Pulmonary artery endothelial cell (primary cell): ENCODE measurements at places on chromosomes 4 and X. TPM values are rescaled to one million over a fixed set of nuclear protein-coding genes. Genes with fewer than 3 reads are reported as not detected.

- no peak for DNase-seq
These were observed 732.6 kb upstream of the LCORL start for GRCh38 chr4:18754180-18754579.

DNA sequence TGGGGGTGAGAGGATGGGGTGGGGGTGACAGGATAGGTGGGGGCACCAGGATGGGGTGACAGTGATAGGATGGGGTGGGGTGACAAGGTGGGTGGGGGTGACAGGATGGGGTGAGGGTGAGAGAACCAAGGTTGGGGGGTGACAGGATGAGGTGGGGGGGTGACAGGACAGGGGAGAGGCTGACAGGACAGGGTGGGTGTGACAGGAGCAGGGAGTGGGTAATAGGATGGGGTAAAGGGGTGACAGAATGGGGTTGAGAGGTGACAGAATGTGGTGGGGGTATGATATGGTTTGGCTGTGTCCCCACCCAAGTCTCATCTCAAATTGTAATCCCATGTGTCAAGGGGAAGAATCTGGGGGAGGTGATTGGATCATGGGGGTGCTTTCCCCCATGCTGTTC is 26.0 kb downstream of the RNF212 start:
- no peak for DNase-seq

- no peak for DNase-seq
These were observed 551.2 kb upstream of the PABPC5 start for GRCh38 chrX:90883479-90883878.

PRKG2 gene
- total RNA-seq = not detected in 2 replicates

GJB1 gene
- total RNA-seq = not detected in 2 replicates

ZNF157 gene
- total RNA-seq = not detected in 2 replicates

- no peak for DNase-seq
These were observed 271.4 kb downstream of the KCNIP4 start for GRCh38 chr4:21677173-21677572.
